ENCODE measurements at places on chromosomes 2 and 18. TPM values are rescaled to one million over a fixed set of nuclear protein-coding genes. Genes with fewer than 3 reads are reported as not detected.

Gene UGT1A4
- not detected for total RNA-seq

Gene LOXHD1
- total RNA-seq, result 0.49 TPM

DNA sequence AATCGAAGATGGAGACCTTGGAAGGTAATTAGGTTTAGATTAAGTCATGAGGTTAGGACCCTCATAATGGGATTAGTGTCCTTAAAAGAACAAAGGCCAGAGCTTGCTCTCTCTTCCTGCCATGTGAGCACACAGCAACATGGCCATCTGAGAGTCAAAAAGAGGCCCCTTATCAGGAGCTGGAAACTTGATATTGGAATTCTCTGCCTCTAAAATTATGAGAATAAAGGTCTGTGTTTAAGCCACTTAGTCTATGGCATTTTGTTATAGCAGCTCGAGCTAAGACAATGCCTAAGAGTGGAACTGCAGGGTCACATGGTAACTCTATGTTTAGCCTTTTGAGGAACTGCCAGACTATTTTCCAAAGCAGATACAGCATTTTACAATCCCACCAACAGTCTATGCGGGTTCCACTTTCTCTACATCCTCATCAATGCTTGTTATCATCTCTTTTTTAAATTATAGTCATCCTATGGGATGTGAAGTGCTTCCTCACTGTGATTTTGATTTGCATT is 42.4 kb downstream of the THADA start:
- DNase-seq, result no peak
- no peaks in the 10 kb centered on the region for H3K27me3 ChIP-seq
- no peak overlapping the region for H3K4me3 ChIP-seq
- H3K36me3 ChIP-seq, result peaks cover 83% of the 10 kb centered on the region
- H3K27ac ChIP-seq, result no peak overlapping the region

DNA sequence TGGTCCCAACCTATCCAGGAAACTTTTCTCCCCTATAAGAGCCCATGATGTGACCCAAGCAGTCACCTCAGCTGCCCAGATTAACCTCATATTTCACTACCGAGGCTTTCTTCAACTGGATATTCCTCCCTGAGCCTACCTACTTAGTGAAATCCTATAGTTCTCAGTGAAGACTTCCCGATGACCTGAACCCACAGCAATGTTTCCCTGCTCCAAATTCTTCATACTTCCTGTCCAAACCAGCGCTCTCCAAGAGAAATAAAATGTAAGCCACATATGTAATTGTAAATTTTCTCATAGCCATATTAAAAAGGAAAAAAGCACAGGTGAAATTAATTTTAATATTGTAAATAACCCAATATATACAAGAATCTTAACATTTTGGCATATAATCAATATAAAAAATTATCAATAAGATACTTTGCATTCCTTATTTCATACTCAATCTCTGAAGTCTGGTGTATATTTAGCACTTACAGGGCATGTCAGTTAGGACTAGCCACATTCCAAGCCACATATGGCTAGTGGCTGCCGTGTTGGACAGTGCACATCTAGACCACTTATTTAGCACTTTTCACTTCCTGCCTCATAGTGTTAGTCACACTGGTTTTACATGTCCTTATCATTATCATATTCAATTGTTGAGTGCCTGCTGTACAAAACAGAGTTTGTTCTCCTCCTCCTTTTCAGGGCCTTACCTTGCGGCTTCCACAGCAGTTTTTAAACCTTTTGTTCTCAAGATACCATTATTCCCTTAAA is 1.9 kb upstream of the STAT4 start:
- no peaks in the 10 kb centered on the region for H3K27me3 ChIP-seq
- DNase-seq, result no peak
- H3K4me3 ChIP-seq, result no peak overlapping the region

Gene C2orf81
- total RNA-seq, result 0.82 TPM

DNA sequence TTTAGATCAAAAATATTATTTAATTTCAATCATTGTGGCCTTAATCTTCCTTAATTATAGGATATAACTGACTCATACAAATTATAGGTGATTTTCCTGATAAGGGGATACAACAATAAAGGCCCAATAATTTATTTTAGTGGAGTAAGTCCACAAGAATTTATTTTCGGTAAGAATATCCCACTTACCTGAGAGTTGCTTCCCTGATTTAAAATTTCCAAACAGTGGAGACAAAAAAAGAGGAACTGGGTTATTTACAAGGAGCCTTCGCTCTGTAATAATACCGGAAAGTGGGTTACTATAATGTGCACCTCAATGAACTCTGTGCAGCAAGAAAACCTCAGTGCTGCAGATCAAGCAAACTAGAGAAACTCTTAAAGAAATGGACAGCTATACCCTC is 42.2 kb downstream of the FEZ2 start:
- no peak for DNase-seq
- no peak overlapping the region for H3K27ac ChIP-seq
- H3K27me3 ChIP-seq, result no peaks in the 10 kb centered on the region
- H3K4me3 ChIP-seq, result no peak overlapping the region

GRCh38 chr2:61878761-61879160 is 9.7 kb downstream of the CCT4 start:
- no peaks in the 10 kb centered on the region for H3K27me3 ChIP-seq
- H3K4me1 ChIP-seq, result no peaks in the 10 kb centered on the region
- no peak overlapping the region for H3K4me3 ChIP-seq
- H3K36me3 ChIP-seq, result peaks cover 100% of the 10 kb centered on the region
- no peak overlapping the region for H3K27ac ChIP-seq

GRCh38 chr2:204264085-204264553 is 281.2 kb upstream of the PARD3B start:
- H3K27me3 ChIP-seq, result peaks cover 9% of the 10 kb centered on the region
- no peak overlapping the region for H3K27ac ChIP-seq
- H3K4me3 ChIP-seq, result no peak overlapping the region
- H3K4me1 ChIP-seq, result peaks cover 13% of the 10 kb centered on the region
- no peak for DNase-seq

DNA sequence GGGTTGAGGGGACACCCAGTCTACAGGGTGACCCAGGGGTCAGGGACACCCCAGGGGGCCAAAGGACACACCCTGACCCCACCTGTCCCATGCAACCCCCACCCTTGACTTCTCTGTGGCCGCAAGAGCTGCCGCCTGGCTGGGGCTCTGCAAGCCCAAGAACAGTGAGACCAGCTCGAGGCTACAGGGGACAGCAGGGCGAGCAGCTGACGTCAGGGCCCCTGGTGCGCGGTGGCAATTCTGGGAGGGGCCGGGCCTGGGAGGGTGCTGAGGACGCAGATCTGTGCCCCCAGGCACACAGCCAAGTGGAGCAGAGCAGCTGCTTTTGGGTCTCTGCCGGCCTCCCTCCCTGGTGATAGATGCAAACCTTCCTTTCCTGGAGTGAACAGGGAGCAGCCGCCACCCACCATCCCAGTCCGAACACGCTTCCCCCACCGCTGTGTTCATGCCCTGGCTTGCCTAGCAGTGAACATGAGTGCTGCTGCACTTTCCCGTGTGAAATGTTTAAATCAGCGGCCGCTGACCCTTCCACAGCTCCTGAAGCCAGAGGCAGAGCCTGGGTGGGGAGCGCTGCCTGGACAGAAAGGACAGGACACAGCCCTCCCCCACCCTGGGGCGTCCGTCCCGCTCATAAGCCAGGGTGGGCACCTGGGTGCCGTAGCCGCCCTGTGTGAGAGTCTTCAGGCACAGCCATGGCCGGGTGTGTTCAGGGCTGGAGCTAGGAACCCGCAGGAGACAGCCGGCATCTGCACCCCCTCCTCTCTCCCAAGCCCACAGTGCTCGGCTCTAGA is 46.9 kb downstream of the SLC66A2 start:
- H3K36me3 ChIP-seq, result peaks cover 35% of the 10 kb centered on the region
- H3K27ac ChIP-seq, result no peak overlapping the region
- no peak for DNase-seq
- H3K27me3 ChIP-seq, result no peaks in the 10 kb centered on the region
- H3K4me3 ChIP-seq, result no peak overlapping the region

Gene UGP2
- total RNA-seq, result 394 TPM

Gene INPP5D
- 4.9 TPM for total RNA-seq

Gene PAX8
- total RNA-seq, result 0.44 TPM

Gene SNRNP27
- total RNA-seq, result 56.0 TPM

DNA sequence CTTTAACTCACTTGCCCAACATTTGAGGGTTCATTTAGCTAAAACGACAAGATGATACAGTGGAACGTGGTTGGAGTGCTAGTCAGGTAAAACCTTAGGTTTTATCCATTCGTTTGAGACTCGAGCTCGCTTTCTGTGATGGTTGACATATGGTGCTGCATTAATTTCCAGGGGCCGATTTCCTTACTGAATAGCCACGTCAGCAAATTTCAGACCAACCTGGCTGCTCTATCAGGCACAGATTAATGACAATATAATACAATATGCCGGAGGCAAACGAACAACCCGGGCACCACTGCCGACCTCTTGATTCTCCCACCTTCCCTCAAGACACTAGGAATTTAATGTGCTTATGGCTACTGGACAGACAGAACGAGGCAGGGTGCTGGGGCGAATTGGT is 42.0 kb downstream of the NABP1 start:
- no peaks in the 10 kb centered on the region for H3K36me3 ChIP-seq
- H3K27me3 ChIP-seq, result no peaks in the 10 kb centered on the region
- no peak for DNase-seq
- H3K4me3 ChIP-seq, result no peak overlapping the region
- no peaks in the 10 kb centered on the region for H3K4me1 ChIP-seq

DNA sequence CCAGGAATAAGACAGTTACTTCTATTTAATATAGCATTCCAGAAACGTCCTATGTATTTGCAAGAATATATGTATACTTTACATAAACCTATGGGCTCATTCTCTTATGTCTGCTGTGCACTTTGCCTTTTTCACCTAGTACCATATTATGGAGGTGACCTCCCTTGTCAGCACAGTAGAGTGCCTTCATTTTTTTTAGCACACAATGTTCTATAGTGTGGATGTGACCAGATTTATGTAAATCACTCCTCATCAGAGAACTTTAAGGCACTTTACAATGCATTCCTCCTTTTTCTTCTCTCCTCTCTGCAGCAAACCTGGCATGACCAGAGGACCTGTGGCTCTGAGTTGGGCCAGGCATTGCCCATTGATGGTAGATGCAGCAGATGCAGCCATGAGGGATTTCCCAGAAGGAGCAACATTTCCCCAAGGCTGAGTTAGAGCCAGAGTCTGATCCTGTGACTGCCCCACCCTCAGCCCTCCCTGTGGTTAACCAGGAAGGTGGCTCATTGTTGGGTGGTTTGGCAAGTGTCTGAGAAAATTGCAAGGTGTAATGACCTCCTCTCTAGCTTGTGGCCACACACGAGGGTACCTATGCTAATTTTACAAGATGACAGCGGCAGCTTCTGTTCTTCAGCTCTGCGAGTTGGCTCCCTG is 76.5 kb upstream of the DLX2 start:
- no peaks in the 10 kb centered on the region for H3K27me3 ChIP-seq
- DNase-seq, result no peak
- H3K27ac ChIP-seq, result no peak overlapping the region
- H3K36me3 ChIP-seq, result no peaks in the 10 kb centered on the region
- peaks cover 12% of the 10 kb centered on the region for H3K4me1 ChIP-seq
- no peak overlapping the region for H3K4me3 ChIP-seq

Data from left ventricle myocardium inferior (tissue), 1 donor.